ENCODE measurements at places on chromosomes 1 and 21.
A peak's percentile ranks its signal among the peaks of the same experiment; 100 is the strongest.

DNA sequence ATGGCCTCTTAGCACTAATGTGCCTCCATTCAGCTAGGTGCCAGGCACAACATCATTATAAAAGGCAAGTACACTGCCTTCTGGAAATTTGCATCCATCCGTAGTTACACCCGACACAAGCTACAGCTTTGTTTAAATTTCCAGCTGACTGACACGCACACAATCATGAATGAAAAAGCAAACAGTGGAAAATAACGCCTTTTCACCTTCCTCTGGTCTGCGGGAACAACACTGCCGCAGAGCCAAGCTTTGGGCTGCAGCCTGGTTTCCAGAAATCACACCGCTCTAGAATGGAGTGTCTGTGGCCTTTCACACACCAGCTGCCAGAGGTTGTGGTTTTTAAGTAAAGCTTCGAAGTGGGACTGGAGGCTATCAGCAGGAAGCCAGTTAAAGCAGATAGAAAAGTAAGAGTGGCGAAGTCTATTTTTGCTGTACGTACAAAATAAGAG lies 142.8 kb upstream of the COA6 start:
- DNase-seq: no peak

GRCh38 chr1:184684285-184685074 lies 70.2 kb downstream of the EDEM3 start:
- no peak for DNase-seq

- no peak for DNase-seq
Observed at GRCh38 chr1:182681568-182681912, 2.8 kb downstream of the RGS8 start.

DNA sequence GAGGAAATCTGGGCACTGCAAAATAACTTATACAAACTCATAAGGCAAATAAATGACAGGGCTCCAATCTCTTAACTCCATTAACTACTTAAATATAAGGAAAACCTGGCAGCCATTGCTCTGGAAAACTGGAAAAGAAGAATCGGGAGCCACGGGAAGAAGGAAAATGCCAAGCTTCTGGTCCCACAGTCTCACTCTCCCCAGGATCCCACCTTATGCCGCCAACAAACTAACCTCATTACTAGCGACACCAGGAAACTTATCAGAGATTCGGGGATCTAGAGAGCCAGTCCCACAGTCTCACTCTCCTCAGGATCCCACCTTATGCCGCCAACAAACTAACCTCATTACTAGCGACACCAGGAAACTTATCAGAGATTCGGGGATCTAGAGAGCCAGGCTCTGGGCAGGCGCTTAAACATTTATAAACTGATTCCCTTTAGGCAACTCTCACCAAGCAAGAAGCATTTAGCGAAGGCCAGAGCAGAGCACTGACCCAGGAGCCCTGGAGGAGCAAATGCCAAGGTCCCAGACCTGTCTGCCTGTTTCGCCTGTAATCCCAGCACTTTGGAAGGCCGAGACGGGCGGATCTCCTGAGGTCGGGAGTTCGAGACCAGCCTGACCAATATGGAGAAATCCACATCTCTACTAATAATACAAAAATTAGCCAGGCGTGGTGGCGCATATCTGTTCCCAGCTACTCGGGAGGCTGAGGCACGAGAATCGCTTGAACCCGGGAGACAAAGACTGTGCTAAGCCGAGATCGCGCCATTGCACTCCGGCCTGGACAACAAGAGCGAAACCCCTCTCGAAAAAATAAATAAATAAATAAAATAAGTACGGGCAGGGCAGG lies 720 bp downstream of the PSMB2 start:
- DNase-seq: no peak

- no peak for DNase-seq
Observed at GRCh38 chr1:91124989-91125417, 103.2 kb upstream of the ZNF644 start.

GRCh38 chr1:27600498-27601175 lies 3.3 kb downstream of the AHDC1 start:
- no peak for DNase-seq

GRCh38 chr21:21232320-21232719 lies 234.1 kb downstream of the NCAM2 start:
- no peak for DNase-seq

GRCh38 chr1:110197905-110198629 lies 12.0 kb upstream of the KCNC4 start:
- no peak for DNase-seq

DNA sequence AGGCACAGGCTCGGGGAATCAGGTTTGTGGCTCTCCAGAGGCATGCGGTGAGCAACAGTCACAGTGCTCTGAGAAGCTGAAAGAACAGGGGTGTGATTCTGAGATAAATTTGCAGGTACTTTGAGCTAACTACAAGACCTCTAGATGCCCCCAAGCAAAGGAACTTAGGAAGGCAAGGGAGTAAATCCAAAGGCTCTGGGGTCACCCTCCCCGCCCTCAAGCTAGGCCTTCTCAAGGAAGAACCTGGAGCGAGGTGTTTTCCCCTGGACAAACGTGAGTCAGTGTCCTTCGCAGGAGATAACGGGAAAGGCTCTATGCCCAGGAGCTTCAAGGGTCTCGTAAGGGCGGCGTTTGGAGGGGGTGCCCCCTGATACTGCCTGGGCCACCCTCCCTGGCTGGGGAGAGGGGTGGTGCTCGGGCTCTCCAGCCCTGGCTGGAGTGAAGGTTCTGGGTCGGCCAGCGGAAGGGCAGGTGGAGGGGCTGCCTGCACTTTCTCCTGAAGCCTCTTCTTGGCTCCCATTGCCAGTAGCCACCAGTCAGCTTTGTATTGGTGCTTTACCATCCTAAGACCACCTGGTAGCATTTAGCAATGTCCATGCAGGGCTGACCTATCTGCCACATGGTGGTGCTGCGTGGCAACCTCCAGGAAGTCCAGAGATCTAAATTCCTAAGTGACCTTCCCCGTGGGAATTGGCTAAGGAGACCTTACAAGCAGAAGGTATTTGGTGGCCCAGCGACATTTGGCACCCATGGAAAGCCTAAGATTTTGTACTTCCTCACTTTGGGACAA lies 44.0 kb downstream of the GPR161 start:
- DNase-seq: peak; percentile 12

- no peak for DNase-seq
Observed at GRCh38 chr1:154861607-154862094, 8.4 kb downstream of the KCNN3 start.

DNA sequence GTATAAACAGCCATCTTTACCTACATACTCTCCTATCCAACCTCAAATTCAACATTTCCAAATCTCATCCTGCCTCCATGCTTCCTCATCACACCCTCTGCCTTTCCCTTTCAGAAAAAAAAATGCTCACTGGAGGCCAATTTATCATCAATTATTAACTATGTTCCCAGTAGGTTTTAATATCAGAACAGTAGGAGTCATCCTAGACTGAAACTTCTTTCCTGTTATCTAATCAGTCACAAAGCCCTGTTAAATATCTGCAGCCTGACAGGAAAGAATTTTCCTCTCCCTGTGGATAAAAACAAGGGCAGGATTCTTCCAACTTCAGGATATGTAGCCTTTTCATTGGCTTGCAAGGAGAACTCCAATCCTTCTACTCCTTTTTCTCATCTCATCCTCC lies 28.4 kb downstream of the EGLN1 start:
- no peak for DNase-seq

DNA sequence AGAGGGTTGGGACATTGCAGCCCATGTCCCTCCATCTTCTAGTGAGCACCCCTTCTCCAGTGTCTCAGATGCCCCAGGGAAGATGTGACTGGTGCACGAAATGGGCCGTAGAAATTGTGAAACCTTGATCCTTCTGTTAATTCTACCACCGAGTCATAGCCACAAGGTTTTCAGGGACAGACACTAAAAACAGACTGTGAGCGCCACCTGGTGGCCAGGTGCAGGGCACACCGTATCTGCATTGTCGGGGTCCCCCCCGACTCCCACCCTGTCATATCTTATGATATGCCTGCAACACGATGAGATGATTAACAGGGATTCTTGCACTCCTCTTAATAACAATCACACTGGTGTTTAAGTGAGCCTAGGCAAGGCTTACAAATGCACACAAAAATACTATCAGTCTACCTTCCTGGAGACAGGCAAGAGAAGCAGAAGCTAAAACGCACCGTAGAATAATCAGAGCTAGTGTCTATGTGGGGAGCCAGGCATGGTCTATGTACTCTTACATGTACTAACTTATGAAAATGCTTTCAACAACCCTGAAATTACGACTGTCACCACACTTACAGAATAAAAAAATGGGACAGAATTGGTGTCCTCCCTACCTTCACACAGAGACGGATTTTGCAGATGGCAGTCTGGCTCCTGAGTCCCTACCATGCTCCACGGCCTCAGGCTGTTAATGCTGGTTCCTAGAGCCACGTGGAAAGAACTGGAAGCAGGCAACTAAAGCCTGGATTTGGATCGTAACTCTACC lies 57.9 kb downstream of the FHAD1 start:
- peak; percentile 17 for DNase-seq

DNA sequence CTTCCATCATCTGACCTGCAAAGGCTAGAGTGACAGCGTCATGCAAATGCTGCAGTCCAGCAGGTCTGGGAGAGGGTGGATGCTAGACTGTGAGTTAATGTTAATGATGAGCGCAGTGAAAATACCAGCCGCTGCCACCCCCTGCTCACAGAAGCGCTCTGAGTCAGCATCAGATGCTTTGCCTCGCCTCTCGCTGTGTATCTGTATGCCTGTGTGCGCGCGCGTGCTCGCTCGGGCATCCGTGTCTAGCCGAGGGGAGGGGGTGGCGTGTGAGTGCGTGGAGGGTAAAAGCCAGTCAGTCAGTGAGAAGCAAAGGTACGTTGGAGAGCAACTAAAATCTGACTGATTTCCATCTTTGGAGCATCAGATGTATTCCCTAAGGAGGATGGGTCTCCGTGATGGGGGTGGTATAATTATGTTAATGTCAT lies 858.7 kb downstream of the USP25 start:
- no peak for DNase-seq

DNA sequence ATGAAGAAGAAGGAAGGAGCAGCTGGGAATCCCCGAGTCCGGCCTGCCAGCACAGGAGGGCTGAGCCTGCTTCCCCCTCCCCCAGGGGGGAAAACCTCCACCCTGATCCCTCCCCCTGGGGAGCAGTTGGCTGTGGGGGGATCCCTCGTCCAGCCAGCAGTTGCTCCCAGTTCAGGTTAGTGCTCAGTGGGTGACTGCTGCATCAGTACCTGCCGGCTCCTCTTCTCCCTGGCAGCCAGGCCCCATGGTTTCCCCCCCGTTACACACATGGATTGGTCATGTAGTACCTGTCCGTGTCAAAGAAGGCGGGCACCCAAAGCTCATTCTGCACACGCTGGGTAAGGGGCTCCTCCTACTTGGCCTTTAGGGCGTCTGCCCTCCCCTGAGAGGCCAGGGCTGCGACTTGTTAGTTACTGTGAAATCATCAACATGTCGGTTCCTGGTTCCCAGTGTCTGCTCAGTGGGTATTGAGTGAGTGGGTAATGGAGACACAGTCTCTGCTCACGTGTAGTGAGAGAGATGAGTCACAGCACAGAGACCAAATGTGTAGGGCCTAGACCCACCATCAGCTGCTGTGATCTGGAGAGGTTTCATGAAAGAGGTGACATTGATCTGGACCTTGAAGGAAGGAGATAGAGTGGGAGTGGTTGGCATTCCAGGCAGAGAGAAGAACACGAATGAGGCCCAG lies 11.5 kb downstream of the NECAP2 start:
- DNase-seq: no peak

- DNase-seq: no peak
Observed at GRCh38 chr1:94609619-94610018, 68.1 kb upstream of the F3 start.

- peak; percentile 12 for DNase-seq
Observed at GRCh38 chr1:7783178-7783711, 846 bp upstream of the PER3 start.

- no peak for DNase-seq
Observed at GRCh38 chr1:224736619-224737352, 120.7 kb downstream of the CNIH3 start.

- no peak for DNase-seq
Observed at GRCh38 chr21:15210235-15210678, 145.5 kb upstream of the NRIP1 start.

- DNase-seq: no peak
Observed at GRCh38 chr1:222772996-222773379, 36.0 kb downstream of the FAM177B start.

DNA sequence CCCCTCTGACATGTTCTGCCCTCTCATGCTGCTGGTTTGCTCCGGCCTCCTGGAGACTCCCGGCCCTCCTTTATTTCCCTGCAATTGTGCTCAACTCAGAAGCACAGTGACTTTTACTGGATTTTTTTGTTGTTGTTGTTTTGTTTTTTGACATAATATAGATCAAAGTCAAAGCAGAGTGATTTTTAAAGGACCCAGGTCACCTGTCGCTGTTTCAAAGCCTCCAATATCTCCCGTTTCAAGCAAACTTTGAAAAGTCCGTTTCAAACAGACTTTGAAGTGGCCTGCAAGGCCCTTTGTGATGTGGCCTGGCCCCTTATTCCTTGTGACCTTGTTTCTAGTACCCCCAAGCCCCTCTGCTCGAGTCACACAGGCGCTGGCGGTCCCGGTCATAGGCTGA lies 58.1 kb downstream of the TBCE start:
- DNase-seq: no peak

GRCh38 chr1:238001818-238002217 lies 111.1 kb upstream of the ZP4 start:
- DNase-seq: no peak

- DNase-seq: no peak
Observed at GRCh38 chr1:117803318-117803717, 126.1 kb downstream of the GDAP2 start.

DNA sequence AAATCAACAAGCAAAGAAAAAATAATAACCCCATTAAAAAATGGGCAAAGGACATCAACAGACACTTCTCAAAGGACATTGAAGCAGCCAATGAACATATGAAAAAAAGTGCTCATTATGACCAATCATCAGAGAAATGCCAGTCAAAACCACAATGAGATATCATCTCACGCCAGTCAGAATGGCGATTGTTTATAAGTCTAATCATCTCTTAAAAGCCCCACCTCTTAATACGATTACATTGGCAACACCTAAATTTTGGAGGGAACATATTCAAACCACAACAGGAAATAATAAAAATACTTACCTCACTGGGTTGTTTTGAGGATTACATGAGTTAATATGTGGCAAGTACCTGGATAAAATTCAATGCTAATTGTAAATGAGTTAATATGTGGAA lies 57.1 kb upstream of the PLPPR4 start:
- no peak for DNase-seq

DNA sequence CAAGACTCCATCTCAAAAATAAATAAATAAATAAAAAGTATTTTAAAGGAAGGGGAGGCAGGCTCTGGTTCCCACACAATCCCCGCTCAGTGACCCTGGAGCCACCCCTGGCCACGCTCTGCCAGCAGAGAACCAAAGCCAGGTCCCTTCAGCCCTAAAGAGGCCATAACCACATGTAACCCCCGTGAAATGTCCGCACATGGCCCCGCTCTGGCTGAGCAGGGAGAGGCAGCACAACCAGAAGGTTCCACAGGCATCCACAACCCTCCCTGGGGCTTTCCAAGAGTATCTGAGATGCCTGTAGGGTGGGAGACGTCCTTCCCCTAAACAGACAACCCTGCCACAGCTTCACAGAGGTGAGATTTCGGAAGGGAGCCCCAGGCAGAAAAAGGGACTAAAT lies 1.4 kb upstream of the ARF1 start:
- no peak for DNase-seq

GRCh38 chr1:35707601-35708440 lies 10.9 kb downstream of the C1orf216 start:
- DNase-seq: no peak

Measured in iPS DF 19.7 (cell line).